ENCODE measurements at places on chromosomes 3 and 15.

- no peak for DNase-seq
These were observed 189.1 kb upstream of the KBTBD8 start for GRCh38 chr3:66808891-66809594.

GRCh38 chr3:139109271-139109670, 64.6 kb upstream of the PRR23C start:
- no peak for DNase-seq

DNA sequence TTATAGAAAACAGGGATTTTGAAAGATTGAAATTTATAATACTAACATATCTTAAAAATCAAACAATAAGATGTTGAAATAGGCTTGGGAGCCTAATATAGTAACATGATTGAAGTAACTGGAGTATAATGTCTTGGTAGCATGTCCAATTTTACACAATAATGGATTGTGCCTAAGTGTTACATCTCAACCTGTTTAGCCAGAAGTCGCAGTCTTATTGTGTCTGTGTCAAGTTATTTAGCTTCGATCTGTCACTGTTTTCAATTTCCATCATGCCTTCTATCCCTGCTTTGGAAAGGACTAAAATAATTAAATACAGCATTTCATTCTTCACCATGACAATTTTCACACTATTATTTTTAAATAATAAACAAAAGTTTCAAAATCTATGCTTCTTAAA, 1352.2 kb downstream of the SI start:
- DNase-seq: no peak

- no peak for DNase-seq
These were observed 298.6 kb upstream of the STT3B start for GRCh38 chr3:31234145-31234544.

GRCh38 chr3:54131890-54132289, 9.5 kb downstream of the CACNA2D3 start:
- DNase-seq: no peak

DNA sequence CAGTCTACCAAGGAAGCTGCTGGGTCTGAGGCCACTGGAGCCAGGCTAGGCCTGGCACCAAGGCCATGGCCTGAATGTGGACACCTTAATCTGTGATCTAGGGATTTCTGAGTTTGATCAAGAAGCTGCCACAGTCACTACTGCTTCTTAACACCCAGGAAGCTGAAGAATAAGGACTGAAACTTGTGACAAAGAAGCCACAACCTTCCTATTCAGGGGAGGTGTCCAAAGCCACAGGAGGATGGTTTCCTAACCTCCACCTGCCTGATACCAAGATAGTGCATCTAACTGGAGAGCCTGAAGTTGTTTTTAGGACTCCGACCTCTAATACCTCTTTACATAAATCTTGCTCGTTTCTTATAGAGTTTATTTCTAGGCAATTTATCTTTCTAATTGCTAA, 5.5 kb upstream of the ANO10 start:
- no peak for DNase-seq

DNA sequence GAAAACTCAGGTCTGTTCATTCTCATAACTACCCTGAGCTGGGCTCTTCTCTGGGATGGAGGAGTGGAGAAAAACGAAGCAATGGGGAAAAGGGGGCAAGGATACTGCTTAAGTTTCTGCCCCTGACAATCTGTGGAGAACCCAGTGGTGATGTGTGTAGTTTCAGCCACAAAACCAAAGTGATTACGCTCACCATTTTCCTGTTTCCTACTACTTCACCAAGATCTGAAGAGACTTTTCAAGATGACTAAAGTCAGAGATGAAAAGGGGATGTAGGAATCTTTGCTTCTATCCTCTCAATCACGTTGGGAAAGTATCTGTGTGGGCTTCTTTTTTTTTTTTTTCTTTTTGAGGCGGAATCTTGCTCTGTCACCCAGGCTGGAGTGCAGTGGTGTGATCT, 8.3 kb upstream of the UBE2E1 start:
- DNase-seq: no peak

- DNase-seq: no peak
These were observed 1.0 kb upstream of the RYR3 start for GRCh38 chr15:33309602-33310276.

- DNase-seq: peak; percentile 55
These were observed 134.0 kb downstream of the TPRA1 start for GRCh38 chr3:127456471-127457093.

- DNase-seq: no peak
These were observed 65.8 kb downstream of the TPRG1 start for GRCh38 chr3:189237526-189237925.

DNA sequence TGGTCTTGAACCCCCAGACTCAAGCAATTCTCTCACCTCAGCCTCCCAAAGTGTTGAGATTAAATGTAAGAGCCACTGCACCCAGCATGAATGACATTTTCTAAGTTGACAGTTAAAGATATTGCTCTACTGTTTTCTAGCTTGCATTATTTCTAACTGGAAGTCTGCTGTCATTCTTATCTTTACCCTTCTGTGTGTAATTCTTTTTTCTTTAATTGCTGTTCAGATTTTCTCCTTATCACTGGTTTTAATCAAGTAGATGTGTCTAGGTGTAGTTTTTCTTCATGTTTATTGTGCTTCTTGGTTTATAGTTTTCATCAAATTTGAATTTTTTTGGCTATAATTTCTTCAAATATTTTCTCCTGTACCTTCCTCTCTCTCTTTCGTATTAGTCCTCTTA, 4.9 kb downstream of the PARP15 start:
- DNase-seq: no peak

GRCh38 chr15:41852736-41853590, 14.3 kb downstream of the PLA2G4B start:
- DNase-seq: no peak

GRCh38 chr15:99084965-99085364, 19.9 kb upstream of the SYNM start:
- no peak for DNase-seq

- no peak for DNase-seq
These were observed 160.6 kb upstream of the WNT5A start for GRCh38 chr3:55647670-55648069.

- DNase-seq: no peak
These were observed 5.4 kb upstream of the TBC1D21 start for GRCh38 chr15:73867956-73868355.

DNA sequence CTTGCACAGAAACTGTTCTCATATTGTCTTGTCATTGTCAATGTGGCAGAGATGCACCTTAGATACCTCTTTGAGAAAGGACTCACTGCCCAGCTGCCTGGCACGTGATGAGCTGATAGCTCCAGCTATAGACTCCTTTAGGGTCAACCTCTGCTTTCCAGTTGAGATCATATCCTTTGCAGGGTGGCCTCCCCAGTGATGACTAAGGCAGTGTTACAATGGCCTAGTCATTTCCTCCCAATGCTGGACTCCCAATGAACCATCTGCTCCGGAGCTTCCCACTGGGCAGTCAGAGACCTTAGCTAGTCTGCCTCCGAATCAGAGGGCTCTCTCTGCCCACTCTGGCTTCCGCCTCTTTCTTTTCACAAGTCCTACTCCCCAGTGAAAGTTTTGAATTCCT, 79.5 kb downstream of the CHRD start:
- no peak for DNase-seq

DNA sequence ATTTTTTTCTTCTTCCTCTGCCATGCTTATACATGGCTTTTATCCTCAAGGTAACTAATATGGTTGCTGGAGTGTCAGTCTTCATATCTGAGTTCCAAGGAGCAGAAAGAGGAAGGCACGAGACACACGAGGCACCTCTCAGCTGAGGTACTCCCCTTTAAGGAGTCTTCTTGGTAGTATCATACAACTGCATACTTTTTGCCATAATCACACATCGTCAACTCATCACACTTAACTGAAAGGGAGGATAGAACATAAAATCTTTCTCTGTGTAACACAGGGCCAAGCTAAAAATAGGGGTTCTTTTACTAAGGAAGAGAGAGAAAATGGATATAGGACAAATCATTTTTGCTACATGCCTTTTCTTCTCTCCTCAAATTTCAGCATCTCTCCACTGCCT, 104.2 kb downstream of the OXSM start:
- DNase-seq: no peak

DNA sequence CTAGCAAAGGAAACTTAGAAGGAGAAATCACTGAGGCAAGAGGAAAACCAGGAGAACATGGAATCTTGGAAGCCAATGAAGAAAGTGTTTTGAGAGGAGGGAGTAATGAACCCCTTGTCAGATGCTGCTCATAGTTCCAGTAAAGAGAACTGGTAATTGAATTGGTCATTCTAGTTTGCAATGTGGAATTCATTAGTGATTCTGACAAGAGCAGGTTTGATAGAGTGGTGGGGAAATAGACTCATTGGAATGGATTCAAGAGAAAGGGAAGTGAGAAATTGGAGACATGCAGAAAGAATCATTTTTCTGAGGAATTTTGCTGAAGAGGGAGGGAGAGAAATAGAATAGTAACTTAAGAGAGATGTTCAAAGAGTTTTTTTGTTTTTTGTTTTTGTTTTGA, 21.0 kb downstream of the GLCE start:
- DNase-seq: no peak

GRCh38 chr3:138461896-138462295, 27.5 kb downstream of the ESYT3 start:
- no peak for DNase-seq

DNA sequence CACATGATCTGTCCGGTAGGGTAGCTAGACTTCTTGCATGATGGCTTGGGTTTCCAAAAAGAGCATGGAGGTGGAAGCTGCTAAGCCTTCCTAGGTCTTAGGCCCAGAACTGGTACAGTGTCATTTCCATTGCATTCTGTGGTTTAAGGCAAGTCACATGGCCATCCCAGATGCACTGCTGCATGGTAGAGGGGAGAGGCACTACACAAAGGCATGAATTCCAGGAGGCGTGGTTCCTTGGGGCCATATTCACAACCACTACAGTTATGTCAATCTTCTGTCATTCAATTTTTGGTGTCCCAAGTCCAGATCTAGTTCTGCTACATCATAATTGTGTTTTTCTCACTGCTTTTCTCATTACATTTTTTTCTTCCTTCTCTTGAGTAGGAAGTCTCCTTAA, 122.2 kb upstream of the CHRM5 start:
- DNase-seq: no peak

- DNase-seq: no peak
These were observed 19.4 kb downstream of the IFT57 start for GRCh38 chr3:108202834-108203233.

DNA sequence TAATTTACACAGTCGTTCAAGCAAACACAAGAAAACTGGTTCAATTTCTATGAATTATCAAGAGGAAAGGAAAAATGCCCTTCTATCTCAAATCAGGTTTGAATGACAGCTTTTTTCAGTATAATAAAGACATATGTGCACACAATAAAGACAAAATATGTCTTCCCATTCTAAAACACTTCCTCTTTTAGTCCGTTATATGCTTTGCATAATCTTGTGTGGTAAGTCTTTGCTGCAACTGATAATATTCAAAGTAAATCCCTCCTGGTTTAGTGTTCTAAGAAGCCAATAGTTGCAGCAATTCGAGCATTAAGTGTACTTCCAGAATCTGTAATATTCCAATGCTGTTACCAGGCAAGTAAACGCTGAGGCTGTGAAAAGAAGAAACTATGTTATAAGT, 43.7 kb upstream of the MAPKBP1 start:
- DNase-seq: no peak

DNA sequence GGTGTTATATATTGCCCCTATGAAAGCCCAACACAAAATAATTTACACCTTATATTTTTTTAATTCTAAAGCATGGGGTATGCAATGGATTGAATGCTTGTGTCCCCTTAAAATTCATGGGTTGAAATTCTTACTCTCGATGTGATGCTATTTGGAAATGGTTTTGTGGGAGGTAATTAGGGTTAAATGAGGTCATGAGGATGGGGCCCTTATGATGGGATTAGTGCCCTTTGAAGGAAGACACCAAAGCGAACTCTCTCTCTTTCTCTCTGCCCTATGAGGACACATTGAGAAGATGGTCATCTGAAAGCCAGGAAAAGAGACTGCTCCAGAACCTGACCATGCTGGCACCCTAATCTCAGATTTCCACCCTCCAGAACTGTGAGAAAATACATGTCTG, 7.6 kb upstream of the SRGAP3 start:
- DNase-seq: no peak

DNA sequence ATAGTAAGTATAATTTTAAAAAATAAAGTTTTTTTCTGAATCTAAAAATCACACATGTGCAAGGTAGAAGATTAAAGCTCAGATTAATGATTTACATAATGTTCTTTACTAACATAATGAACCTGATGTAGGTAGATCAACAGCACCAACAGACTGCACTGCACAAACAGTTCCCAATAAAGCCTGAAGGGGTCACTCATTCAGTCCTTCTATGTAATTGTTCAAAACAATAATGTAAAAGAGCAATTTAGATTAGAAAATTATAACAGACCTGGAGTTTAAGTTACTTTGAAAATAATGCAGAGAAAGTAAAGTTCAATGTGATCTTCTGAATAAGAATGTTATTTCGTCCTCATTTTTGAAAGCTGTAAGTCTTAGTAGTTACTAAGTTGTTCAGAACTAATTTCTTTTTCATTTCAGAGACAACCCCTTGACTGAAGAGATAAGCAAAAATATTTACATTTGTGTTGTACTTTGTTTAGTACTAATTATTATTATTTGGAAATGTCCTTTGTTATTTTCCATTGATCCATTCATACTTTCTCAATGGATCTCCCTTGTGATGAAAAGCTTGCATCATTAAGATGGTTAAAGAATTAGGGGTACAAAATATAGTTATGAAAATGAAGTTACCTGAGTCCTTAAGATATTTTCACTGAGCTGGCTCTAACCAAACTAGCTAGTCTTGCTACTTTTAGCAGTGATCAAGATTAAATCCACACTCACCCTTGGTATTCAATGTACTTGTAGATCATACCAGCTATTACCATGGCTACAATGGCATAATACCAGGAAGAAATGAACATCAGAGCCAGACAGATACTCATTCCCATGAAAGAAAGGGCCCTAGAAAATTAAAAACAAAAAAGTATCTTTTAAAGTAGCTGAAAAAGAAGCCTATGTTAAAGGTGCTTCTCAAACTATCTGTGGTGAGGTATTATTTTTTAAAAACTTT, 16.8 kb downstream of the EMC4 start:
- no peak for DNase-seq

- DNase-seq: no peak
These were observed 733 bp downstream of the RNF111 start for GRCh38 chr15:58988006-58988785.

GRCh38 chr3:144564011-144564410, 592.4 kb downstream of the DIPK2A start:
- DNase-seq: no peak
